ENCODE measurements at places on chromosomes 1 and 21. TPM values are rescaled to one million over a fixed set of nuclear protein-coding genes. Genes with fewer than 3 reads are reported as not detected.

TAS1R1 gene
- total RNA-seq, result not detected

SZRD1 gene
- total RNA-seq, result 119 TPM

DNA sequence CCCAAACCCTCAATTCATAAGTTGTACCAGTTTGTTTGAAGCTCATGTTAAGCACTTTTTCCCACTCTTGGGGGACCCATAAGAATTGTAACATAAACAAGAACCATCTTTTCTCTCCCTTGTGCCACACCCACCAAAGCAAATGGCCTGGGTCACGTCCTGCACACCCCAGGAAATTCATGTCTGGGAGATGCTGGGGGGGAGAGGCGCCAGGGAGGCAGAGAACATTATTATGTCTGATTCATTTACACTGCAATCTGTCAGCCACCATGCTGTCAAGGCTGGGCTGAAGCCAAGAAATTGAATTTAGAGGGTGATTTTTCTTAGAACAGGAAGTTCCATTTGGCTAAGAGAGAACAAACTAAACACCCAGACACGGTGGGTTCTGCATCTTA, 37.2 kb upstream of the IPO9 start:
- no peak for DNase-seq
- no peak overlapping the region for H3K27ac ChIP-seq
- H3K27me3 ChIP-seq, result no peaks in the 10 kb centered on the region
- no peak overlapping the region for H3K4me3 ChIP-seq

GRCh38 chr1:217224201-217224600, 406.7 kb downstream of the GPATCH2 start:
- H3K4me1 ChIP-seq, result no peaks in the 10 kb centered on the region
- no peak overlapping the region for H3K4me3 ChIP-seq
- no peaks in the 10 kb centered on the region for H3K27me3 ChIP-seq
- no peaks in the 10 kb centered on the region for H3K36me3 ChIP-seq
- no peak for DNase-seq

- H3K4me1 ChIP-seq, result peaks cover 12% of the 10 kb centered on the region
- no peaks in the 10 kb centered on the region for H3K36me3 ChIP-seq
- peak; percentile 84 for DNase-seq
- H3K27me3 ChIP-seq, result no peaks in the 10 kb centered on the region
These were observed 7.8 kb downstream of the CELSR2 start for GRCh38 chr1:109256971-109257681.
